CD4-positive, alpha-beta T cell treated with Interleukin-6 at 100 ng/mL for 8 hours (primary cell): ENCODE measurements at places on chromosomes 3 and 15.

- DNase-seq = peak; percentile 8
Observed at GRCh38 chr15:69265347-69265955, 33.3 kb upstream of the PAQR5 start.

GRCh38 chr3:52509753-52510328 lies 14.7 kb downstream of the STAB1 start:
- no peak for DNase-seq

- DNase-seq = no peak
Observed at GRCh38 chr15:56028430-56028829, 35.0 kb upstream of the NEDD4 start.

GRCh38 chr15:40285151-40285550 lies 2.3 kb upstream of the ANKRD63 start:
- DNase-seq = no peak

GRCh38 chr3:114308830-114309229 lies 15.0 kb downstream of the TIGIT start:
- DNase-seq = peak; percentile 75

DNA sequence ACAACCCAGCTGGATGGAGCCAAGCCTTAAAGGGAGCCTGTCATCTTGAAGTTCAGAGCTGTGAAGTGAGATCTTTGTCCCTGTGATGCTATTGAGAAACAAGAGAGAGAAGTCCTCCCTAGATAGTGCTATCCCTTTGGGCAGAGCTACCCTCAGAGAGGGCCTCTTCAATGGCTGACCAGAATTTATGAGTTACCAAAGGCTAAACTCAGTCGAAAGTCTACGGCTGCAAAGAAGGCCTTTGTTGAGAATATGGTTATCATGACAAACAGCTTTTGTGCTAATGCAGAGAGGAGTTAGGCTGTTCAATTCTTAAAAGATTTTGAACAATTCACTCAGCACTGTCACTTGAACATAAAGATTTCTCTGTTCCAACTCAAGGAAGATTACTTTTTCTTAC lies 65.9 kb upstream of the C3orf80 start:
- DNase-seq = no peak

DNA sequence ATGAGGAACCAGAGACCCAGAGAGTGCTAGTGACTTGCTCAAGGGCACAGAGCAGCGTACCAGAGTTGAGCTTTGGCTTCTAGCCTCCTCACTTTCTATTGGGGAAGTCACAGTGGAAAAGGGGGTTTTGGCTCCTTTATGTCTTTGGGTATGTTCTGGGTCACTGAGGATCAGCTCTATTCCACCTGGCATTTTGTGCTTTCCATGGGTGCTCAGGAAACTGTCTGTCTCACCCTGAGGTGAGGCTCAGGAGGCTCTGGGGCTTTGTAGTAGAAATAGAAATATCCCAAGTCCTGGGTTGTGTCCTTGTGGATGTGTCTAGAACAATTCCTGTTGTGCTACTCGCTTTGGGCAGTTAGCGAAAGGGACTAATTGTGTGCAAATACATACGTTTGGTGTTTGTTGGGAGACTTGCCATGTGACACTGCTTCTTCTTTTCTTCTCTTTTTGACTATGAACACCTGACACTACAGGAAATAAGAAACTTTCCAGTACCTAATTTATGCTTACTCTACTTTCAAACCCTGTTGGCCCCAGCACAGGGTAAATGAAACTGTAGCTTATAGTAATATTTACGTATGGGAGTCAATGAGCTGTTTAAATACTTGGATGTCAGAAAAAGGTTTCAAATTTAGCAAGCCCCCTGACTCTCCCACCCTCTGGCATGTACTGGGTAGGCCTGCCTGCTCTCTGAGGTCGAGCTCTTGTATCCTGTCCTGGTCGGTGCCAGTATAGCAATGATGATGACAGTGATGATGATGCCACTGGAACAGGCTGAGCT lies 35.6 kb downstream of the SMAD3 start:
- peak; percentile 43 for DNase-seq

GRCh38 chr3:143122608-143123352 lies 3.2 kb downstream of the CHST2 start:
- DNase-seq = no peak

- DNase-seq = no peak
Observed at GRCh38 chr3:141093397-141093796, 42.2 kb downstream of the SPSB4 start.

- peak; percentile 86 for DNase-seq
Observed at GRCh38 chr15:38670128-38671005, 105.8 kb upstream of the RASGRP1 start.

- DNase-seq = no peak
Observed at GRCh38 chr3:81851176-81851575, 89.7 kb upstream of the GBE1 start.

DNA sequence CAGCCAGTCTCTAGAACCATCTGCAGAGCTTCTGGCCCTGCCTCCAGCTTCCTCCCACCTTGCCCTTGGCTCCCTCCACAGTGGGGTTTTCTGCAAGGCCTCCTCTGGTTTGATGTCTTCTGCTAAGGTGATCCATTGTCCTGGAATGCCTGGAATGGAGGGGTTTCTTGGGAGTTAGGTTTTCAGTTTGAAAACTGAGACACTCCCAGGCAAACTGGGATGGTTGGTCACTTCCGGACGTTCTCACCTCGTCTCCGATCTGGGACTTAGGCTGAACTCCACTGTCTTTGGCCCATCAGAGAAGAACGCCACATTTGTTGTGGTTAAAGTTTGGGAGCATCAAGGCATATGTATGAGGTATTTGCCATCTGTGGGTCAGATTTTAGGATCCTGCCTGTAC lies 77.4 kb upstream of the KLHL25 start:
- DNase-seq = no peak

DNA sequence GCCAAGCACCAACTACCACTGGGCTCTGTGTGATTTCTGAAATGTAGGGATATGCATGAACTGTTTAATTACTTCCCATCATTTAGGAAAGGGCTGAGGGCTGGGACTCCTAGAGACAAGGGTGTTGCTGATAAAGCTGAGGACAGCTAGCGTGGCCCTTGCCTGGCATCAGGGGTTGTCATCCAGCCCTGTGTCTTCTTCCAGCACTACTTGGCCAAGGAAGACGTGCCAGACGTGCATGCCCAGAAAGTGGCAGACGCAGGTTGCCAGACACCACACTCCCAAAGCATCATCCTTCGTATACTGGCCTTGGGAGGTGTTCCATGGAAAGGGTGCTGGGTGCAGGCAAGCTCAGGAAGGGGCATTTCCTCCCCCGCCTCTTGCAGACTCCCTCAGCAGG lies 64.8 kb downstream of the LRIG1 start:
- no peak for DNase-seq

DNA sequence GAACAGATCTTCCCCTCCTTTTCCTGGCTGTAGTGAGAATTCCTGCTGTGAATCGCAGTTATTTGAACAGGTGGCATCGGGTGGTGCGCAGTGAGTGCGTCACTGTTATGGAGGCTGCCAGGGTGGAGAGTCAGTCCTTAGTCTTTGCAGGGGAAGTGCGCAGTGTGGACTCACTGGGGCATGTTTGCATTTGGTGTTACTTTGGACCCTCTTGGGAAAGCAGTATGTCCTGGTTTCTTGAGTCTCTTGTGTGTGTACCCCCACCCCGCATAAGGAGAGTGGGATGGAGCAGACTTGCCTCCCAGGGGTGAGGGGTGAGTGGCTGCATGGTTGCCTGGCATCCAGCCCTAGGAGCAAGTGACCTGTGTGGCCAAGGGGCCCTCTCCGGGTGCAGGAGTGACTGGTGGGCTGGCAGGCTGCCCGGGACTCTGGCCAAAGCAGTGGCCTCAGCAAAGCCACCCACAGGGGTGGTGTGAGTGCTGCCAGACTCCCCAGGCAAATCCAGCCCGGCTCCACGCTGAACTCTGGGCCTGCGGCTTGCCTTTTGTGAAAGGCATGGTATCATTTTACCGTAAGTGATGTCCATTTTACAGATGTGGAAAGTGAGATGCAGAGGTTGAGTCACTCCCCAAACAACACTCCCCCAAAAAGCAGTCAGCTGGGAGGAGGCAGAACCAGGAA lies 46.4 kb downstream of the DNASE1L3 start:
- no peak for DNase-seq

- no peak for DNase-seq
Observed at GRCh38 chr3:196997311-196997710, 28.7 kb upstream of the PIGZ start.
